SHP77 (cell line): ENCODE measurements at places on chromosomes 2 and 18.

DNA sequence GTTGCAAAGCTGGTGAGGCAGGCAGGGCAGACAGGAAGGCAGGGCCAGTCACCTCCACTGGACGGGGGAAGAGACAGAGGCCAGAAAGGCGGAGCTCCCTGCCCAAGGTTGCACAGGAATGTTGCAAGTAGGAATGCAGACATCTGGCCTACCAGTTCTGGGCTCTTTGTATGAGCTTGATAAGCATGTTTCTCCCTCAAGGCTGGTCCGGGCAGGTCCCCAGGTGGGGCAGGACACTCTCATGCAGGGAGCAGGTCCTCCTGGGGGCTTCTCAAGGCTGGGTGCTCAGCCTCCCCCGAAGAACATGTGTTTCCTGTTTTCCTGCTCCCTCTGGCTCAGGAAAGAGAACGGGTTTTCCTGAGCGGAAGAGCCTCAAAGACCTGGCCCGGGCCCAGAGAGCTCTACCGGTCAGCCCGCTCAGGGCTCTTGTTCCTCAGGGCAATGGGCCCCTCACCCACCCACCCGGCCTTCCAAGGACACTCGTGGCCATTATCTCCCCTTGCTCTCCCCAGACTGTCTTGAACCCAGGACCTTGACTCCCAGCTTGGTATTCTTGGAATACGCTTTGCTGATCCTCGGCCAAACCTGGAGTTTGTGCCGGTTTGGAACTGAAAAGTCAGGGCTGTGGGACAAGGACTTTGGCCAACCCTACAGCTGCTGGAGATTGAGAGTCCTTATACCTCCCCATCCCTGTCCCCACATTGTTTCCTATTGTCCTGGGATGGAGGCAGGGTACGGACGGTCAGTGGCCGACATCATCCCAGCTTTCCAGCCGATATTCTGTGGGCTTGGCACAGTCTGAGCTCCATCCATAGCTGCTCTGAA lies 87.7 kb upstream of the HAAO start:
- no peak for DNase-seq

DNA sequence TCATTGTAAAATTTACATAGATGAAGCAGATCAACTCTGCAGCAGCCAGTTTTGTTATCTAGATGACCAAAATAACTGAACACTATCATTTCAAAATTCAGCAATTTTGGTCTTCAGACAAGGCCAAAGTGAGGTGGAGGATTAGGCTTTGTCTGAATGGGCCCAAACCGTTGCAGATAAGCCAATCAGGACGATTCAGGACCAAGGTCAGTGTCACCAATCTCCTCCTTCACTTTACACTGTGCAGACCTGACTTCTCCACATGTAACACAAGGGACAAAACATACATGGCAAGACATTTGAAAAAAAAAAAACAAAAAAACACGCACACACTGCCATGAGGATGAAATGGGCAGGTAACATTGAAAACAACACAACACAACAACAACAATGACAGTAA lies 211.2 kb downstream of the NAPG start:
- no peak for DNase-seq

GRCh38 chr2:138107288-138107687 lies 143.0 kb downstream of the HNMT start:
- DNase-seq: no peak

DNA sequence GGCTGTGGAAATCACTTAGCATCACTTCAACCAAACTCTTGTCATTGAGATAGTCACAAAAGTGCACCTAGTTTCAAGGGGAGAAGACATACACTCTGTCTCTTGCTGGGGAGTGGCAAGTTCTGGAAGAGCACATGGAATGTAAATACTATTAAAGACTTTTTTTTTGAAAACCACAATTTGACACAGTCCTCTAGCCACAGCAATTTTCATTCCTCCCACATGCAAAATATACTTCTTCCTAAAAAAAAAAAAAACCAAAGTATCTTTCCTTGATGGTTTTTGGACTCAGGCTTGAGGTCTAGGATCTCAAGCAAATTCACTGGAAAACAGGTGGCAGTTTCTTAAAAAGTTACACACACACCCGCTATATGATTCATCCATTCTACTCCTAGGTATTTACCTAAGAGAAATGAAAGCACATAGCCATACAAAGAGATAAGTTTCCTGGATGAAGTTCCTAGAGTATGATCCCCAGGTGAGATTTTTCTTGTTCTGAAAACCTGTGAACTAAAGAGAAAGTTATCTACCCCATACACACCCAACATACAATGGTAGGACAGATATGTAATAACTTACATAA lies 295.8 kb downstream of the SP3 start:
- DNase-seq: no peak

DNA sequence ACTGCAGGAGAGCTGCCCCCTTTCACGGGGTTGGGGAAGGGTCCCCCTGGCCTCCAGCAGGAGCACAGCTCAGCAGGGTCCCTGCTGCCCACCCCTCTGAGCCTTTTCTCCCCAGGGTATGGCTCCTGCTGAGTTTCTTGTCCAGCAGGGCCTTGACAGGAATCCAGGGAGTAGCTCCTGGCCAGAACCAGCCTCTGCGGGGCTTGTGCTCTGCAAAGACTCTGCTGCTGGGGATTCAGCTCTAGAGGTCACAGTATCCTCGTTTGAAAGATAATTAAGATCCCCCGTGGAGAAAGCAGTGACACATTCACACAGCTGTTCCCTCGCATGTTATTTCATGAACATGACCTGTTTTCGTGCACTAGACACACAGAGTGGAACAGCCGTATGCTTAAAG lies 21.2 kb downstream of the FOSL2 start:
- DNase-seq: no peak
